ENCODE measurements at places on chromosomes 4 and X. TPM values are rescaled to one million over a fixed set of nuclear protein-coding genes. Genes with fewer than 3 reads are reported as not detected.

The TSPAN7 gene
- total RNA-seq = 9.6 TPM

The TLR3 gene
- 1.9 TPM for total RNA-seq

The FATE1 gene
- not detected for total RNA-seq

The HNRNPD gene
- 35.3 TPM for total RNA-seq

The TBC1D8B gene
- total RNA-seq = 2.4 TPM

The GYG2 gene
- total RNA-seq = under 0.01 TPM

The THAP6 gene
- total RNA-seq = 3.7 TPM

The TMPRSS11B gene
- total RNA-seq = not detected

The MTCP1 gene
- total RNA-seq = 16.2 TPM

The PLK4 gene
- total RNA-seq = 14.0 TPM

The CCDC158 gene
- total RNA-seq = not detected

The ODAPH gene
- total RNA-seq = not detected

The STPG2 gene
- 0.13 TPM for total RNA-seq

The CWH43 gene
- total RNA-seq = not detected

The NEIL3 gene
- 3.8 TPM for total RNA-seq

The NPY1R gene
- not detected for total RNA-seq

The UGT2B15 gene
- not detected for total RNA-seq

The TCEAL3 gene
- 8.3 TPM for total RNA-seq

The PRICKLE3 gene
- 9.7 TPM for total RNA-seq

The TKTL2 gene
- not detected for total RNA-seq

The EXOC1L gene
- total RNA-seq = not detected

The SHROOM3 gene
- 0.19 TPM for total RNA-seq

The GAGE2A gene
- not detected for total RNA-seq

All from bladder microvascular endothelial cell (primary cell).